ENCODE measurements at places on chromosomes 3 and 15. TPM values are rescaled to one million over a fixed set of nuclear protein-coding genes. Genes with fewer than 3 reads are reported as not detected.

NME9 gene
- not detected for total RNA-seq

DNA sequence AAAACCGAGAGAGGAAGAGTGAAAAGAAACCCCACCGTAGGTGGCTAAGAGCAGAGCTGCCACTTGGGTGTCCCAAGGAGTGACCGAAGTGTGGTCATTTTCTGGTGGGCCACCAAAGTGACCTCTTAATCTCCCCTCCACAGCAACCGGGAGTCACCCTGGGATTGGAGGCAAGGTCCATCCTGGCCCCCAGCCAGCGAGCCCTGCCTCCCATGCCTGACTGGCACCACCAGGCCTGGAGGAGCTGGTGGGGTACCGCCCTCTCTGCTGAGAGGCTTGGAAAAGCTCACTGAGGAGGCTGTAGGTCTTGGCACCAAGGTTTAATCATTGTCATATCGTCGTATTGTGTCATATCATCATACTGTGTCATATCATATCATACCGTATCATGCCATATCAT lies 74.0 kb upstream of the TRPM1 start:
- DNase-seq = no peak

ZNF502 gene
- total RNA-seq = 0.94 TPM

GRCh38 chr3:152317956-152318355 lies 49.2 kb downstream of the MBNL1 start:
- no peak for DNase-seq

C2CD4A gene
- 0.17 TPM for total RNA-seq

NT5DC2 gene
- total RNA-seq = 3.7 TPM

DNAH12 gene
- total RNA-seq = 0.22 TPM

OR5K2 gene
- total RNA-seq = not detected

DNA sequence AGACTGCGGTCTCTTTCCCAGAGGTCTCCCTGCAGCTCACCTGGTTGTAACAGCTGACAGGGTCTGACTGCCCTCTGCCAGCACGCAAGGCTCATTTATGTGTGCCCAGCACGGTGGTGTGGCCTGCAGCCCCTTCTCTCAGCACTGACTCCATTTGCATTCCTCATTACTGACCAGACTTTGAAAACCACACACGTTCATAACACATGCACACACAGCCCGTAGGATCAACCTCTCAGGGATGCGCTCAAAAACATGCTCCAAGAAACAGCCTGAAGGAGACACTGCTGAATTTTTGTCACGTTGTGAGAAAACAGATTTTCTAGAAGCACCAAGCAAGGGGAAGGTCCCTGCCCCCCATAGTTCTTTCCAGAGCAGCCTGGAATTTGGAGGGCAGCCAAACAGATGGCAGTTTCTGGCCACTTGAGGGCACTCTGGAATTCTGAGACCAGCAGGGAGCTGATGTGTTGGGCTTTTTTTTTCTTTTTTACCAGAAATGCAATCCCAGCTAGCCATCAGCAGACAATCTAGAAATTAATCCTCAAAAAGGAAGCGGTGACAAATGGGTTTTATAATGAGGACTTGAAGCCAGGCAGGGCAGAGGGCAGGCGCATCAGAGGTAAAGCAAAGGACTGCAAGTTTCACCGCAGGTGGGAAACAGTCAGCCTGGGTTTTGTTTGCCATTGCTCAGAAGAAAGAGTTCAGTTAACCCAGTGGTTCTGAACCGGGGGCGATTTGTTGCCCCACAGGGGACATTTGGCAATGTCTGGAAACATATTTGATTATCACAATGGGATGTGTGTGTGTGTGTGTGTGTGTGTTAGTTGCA lies 170.5 kb upstream of the PROK2 start:
- no peak for DNase-seq

- no peak for DNase-seq
Measured at GRCh38 chr3:95926904-95927501, 887.4 kb upstream of the EPHA6 start.

- DNase-seq = no peak
Measured at GRCh38 chr3:65636326-65636725, 402.4 kb downstream of the MAGI1 start.

DNA sequence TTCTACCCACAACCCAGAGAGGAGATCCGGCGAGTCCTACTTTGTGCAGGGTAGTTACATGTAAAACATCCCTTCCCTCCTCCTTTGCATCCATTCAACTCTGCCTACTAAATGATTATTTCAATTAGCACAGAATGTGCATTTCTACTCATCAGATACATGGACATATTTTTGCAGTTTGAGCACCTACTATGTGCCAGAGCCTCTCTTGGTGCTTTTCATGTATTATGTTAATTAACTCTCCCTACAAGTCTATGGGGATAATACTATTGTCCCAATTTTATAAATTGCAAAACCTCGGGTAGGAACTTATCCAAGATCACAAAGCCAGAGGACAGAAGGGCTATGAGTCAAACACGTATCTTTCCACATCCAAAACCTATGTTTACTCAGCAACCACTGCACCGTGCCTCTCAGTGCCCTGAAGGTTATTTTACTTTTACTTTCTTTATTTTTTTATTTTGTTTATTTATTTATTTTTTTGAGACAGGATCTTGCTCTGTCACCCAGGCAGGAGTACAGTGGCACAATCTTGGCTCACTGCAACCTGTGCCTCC lies 432.8 kb downstream of the MAGI1 start:
- no peak for DNase-seq

NCK1 gene
- total RNA-seq = 64.9 TPM

GOLGA8K gene
- not detected for total RNA-seq

DNA sequence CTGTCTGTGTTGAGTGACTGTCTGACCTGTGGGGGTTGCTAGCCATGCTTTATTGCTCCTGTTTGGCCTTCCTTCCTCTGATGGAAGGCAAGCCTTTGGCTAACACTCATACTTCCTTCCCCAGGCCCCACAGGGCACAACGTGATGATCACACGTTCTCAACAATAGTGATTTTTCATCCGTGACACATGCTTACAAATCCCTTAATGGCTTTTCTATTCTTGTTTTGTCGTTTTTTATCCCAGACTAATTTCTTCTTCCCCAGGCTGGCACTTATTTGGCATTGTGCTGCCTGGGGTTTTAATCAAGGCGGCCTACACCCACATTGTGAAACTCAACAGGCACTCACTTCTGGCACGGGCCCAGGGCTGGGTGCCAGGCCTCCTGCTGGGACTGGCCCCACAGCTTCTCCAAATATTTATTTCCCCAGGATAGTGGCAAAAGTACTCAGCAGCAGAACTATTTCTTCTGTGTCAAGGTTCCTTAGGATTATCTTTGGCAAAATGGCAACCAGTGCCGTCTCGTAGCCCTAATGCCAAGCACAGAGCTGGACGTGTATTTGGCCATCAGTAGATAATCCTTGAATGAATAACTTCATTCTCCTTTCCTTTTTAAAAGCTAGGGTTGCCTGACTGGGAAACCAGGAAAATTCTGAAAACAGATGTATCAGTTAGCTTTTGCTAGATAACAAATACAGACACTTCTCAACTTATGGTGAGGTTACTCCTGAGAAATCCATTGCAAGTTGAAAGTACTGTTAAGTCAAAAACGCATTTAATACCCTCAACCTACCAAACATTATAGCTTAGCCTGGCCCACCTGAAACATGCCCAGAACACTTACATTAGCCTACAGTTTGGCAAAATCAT lies 30.6 kb downstream of the CMTM7 start:
- DNase-seq = no peak

GOLGA6L7 gene
- not detected for total RNA-seq

DNA sequence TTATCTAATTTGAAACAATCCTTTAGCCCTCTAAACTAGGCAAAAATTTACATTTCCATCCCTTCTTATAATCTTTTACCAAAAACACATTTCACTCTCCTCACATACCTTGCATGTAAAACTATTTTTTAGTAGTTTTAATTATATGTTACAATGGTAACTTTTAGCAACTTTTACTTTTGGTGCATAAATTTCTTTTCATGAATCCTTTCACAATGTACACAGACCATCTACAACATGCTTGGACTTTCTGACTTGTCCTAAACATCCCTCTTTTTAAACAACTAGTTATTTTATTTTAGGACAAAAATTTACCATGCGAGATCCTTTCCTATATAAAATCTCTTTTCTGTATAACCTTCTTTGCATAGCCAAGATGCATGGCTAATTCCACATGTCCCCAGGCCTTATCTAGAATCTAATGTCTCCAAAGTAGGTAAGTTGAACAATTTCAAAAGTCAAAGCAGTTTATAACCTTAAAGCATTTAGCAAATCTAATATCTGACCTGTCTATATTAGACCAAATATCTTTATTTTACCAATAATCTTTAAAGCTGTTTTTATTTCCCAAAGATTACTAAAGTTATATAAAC lies 14.4 kb upstream of the ALDH1L1 start:
- no peak for DNase-seq

- peak; percentile 44 for DNase-seq
Measured at GRCh38 chr15:56038015-56038414, 44.6 kb upstream of the NEDD4 start.

DNA sequence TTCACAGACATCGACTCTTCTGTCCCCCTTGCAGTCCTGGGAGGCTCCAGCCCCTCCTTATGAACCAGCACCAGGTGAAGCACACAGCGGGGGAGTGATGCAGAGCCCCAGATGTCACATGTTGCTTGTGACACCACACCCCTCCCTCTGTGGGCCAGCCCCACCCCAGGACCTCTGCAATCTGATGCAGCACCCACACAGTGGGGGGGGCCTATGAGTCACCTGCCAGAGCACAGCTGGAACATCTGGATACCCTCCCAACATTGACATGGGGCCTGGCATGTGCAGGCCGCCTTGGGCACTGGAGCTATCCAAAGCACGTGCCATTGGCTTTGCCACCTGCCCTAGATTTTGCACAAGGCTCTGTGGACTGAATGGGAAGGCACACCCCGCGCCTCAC lies 70.5 kb downstream of the FEM1B start:
- DNase-seq = no peak

IVD gene
- total RNA-seq = 40.2 TPM

GRCh38 chr3:20141316-20141715 lies 44.7 kb downstream of the SGO1 start:
- DNase-seq = no peak

DNA sequence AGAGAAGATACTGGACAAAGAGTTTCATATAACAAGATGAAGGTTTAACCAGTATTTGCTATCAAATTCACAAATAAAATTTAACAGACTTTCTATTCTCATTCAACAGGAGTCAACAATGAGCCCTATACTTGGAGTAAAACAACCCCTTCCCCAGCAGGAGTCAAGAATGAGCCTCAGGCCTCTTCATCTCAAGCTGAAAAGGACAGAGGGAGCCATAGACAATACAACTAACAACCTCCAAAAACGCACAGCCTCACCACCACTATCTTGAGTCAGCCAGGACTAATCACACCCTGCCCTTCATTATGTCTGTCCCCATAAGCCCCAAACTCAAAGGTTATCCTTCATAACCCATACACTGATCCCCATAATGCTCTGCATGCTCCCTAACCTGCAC lies 36.4 kb downstream of the ETFA start:
- DNase-seq = no peak

IQCH gene
- not detected for total RNA-seq

GRCh38 chr3:82031596-82031995 lies 270.2 kb upstream of the GBE1 start:
- DNase-seq = no peak

All from CD4-positive, CD25-positive, alpha-beta regulatory T cell (primary cell).